CD4-positive, alpha-beta T cell treated with Interleukin-21 for 1 hour (primary cell): ENCODE measurements at places on chromosomes 2 and 18.

DNA sequence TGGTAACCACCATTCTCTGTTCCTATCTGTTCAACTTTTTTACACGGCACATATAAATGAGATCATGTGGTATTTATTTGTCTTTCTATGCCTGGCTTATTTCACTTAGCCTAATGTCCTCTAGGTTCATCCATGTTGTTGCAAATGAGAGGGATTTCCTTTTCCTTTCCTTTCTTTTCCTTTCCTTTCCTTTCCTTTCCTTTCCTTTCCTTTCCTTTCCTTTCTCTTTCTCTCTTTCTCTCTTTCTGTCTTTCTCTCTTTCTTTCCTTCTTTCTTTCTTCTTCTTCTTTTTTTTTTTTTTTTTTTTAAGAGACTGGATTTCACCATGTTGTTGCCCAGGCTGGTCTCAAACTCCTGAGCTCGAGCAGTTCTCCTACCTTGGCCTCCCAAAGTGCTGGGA, 38.9 kb downstream of the DIS3L2 start:
- no peak for DNase-seq

GRCh38 chr2:105771836-105772235, 27.1 kb downstream of the NCK2 start:
- DNase-seq = no peak

GRCh38 chr2:174711206-174711605, 53.1 kb downstream of the CHRNA1 start:
- no peak for DNase-seq

GRCh38 chr18:25345081-25345866, 6.7 kb downstream of the ZNF521 start:
- no peak for DNase-seq

DNA sequence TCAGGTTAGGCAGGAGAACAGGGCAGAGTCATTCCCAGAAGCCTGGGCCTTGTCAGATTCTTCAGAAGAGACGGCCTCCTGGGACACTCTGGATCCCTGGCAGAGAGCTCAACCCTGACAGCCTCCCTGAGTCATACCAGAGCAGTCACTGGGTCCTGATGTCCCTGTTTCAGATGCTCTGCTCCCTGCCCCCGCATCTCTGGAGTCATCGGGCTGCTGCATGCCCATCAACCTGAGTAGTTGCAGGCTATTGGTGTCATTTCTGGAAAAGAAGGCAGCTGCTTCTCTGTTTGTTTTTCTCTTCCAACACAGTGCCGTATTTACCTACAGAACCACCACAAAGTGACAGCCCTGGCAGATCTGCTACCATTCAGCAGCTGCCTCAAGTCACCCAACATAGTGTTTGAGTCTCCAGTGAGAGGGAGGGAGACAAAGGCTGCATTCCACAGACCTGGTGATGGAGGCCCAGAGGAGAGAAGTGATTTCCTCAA, 145.1 kb downstream of the B3GNT2 start:
- DNase-seq = no peak

DNA sequence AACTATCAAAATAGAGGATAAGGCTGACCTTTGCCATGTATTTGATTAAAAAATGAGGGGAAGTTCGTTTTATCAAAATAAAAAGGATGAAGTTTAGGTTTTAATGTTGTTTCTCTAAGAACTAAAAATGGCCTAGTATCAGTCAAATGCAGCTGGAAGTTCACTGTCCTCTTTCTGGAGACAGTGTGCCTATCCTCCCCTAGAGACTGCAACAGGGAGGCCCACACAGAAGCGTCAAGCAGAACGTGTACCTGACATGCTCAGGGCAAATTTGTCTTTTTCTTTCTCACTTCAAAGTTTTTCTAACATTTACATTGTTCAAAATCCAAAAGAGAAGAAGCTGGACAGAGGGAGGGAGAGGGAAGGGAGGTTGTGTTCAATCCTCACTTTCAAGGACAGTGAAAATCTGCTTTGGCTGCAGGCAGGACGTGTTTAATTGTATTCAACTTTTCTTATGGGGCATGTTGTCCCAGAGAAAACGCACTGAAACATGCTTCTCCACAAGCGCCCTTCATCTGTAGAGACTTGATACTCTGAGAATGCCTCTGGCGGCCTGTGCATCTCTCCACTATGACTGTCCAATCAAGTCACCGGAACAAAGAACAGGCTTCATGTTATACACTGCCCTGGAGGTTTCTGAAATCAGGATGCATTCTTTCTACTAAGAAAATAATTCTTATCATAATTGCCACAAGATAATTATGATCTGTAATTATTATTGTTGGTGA, 65.1 kb downstream of the FAM210A start:
- no peak for DNase-seq

GRCh38 chr2:106869512-106870275, 16.3 kb downstream of the ST6GAL2 start:
- no peak for DNase-seq

DNA sequence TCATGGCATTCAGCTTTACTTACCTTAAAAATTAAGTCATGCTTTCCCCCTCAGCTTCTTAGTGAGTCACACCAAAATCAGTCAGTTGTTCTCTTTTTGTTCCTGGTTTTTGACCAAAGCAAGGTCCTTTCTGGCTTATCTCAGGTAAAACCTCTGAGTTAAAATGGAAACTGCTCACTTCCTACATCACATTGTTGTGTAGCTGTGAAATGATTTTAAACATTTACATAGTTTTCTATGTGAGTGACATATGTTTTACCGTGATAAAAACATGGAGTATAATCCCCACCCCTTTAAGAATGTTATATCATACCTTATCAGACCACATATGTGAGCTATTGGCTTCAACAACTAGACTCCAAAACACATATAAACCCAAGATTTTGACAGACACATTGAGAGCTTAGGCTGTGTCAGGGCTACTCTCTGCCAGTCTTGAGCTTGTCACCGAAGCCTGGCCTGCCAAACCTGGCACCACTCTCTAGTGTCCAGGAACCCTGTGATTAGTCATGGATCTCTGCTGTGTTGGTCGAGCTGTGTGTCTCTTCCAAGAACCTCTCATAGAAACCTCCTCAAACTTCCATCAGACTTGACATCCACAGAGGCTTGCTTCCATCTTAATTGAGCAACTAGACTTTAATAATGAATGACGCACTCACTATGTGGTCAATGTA, 294.5 kb upstream of the FBXO11 start:
- DNase-seq = no peak

DNA sequence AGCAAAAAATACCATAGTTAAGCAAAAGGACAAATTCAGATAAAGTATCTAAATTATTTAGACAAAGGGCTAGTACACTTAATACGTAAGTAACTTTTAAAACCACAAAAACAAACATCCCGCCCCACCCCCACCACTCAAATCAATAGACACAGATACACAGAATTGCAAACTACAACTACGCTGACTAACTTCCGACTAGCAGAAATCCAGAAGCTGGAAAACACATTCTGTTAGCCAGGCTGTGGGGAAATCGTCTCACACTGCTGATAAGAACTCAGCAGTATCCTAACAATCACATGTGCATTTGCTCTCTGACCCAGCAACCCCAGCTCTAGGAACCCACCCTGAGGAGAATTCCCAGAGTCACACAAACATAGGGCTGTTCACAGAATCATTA, 16.6 kb downstream of the FAM168B start:
- DNase-seq = no peak

DNA sequence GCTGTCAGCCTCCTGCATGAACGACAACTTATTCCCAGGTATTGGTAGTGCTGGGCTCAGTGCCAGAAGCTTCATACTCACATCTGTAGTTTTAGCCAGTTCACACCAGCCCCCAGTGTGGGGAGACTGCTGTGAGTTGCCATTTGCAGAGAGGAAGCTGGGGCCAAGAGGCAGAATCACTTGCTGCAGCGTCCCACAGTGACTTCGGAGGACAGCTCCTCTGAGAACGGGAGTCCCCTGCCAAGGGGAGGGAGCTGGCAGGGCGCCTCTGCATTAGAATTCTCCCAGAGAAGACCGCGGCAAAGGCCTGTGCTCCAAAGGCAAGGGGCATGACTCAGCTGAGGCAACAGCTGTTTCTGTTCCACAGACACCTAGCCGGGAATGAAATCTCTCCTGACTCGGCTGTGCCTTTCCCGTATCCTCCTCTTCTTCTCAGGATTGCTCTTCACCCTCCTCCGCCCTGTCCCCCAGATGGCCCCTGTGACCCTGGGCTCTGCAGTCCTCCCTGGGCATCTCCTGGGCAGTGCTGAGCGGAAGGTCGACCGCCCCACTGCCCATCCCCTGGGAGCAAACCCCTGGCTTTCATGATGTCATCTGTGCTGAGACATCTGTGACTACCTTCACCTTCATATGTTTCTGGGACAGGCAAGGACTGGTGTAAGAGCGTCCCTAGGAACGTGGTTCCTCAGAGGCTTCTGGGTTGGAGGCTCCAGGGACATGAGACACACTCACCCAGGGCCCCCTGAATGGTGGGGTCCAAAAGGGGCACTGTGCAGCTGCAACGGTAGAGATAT, 18.0 kb downstream of the MAL start:
- no peak for DNase-seq

- DNase-seq = no peak
Measured at GRCh38 chr18:72197591-72197990, 346.6 kb downstream of the CBLN2 start.

DNA sequence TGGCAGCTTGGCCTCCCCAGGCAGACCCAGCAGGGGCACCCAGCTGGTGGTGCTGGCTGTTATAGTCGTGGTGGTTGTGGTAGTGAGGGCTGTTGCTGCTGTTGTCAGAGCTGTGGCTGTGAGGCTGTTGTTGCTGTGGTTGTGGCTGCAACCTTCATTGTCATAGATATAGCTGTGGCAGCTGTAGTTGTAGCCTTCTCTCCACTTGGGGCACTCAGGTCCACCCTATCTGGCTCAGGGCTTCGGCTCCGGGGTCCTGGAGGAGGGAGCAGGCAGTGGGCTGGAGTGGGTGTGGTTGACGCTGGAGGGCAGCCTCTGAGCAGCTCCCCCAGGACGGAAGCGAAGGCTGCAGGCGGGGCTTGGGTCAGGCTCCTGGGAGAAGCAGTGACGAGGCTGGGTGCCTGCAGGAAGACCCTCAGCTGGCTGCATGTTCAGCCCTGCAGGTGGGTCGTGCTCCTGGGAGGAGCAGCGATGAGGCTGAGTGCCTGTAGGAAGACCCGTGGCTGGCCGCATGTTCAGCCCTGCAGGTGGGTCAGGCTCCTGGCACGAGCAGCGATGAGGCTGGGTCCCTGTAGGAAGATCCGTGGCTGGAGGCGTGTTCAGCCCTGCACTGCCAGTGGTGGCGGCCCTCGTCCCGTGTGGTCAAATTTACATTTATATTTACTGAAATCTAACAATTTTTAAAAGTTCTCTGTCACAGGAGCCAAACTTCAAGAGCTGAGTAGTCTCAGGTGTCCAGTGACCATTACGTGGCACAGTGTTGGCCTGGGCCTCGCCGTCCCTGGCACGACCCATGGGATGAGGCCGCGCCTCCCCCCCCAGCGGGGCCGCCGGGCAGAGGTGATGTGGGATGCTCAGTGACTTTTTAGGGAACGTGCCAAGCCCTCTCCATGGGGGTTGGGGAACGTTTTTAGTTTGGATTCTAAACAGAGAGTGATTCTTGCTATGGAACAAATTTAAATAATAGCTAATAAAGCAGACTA, 79.2 kb upstream of the PXDN start:
- no peak for DNase-seq

GRCh38 chr18:48375150-48375800, 33.9 kb downstream of the ZBTB7C start:
- no peak for DNase-seq

DNA sequence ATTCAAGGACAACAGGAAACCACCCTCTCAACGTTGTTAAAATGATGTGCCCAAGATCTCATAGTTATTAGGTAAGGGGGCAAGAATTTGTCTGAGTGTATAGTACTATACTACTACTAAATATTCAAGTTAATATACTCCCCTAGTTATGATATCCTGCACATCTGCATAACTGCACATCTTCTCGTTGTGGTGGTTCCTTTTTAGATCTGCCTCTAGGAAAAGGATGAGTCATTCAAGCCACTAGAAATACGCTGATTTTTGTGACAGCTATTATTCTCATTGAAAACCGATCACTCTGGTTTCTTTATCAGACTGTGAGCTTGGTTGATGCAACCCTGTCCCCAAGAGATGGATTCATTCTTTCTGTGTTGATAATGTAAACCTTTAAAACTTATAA, 1067.0 kb upstream of the FANCL start:
- no peak for DNase-seq

GRCh38 chr2:68282811-68283418, 30.6 kb upstream of the PPP3R1 start:
- peak; percentile 56 for DNase-seq

DNA sequence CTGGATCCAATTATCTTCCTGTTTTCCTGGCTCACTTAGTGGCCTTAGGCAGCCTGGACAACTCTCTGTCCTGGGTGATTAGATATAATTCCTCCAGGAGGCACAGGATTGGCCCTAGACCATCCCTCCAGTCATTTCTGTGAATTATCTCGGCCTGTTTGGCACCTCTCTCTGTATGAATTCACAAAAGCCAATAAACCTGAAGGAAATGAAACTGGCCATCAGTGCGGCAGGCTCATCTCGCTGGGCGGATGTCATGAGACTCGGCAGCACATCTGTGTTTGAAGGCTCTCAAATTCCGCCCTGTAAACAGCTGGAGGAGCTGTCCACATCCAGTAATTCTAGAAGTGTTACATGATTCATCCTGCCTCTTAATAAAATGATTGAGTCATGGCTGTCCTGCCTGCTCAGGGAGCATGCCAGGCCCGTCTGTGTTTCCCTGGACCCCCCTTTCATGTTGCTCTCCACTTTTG, 38.6 kb downstream of the ACOXL start:
- no peak for DNase-seq

- DNase-seq = no peak
Measured at GRCh38 chr2:132901661-132902060, 231.7 kb upstream of the LYPD1 start.

- no peak for DNase-seq
Measured at GRCh38 chr2:55489467-55490062, 30.0 kb upstream of the CFAP36 start.

DNA sequence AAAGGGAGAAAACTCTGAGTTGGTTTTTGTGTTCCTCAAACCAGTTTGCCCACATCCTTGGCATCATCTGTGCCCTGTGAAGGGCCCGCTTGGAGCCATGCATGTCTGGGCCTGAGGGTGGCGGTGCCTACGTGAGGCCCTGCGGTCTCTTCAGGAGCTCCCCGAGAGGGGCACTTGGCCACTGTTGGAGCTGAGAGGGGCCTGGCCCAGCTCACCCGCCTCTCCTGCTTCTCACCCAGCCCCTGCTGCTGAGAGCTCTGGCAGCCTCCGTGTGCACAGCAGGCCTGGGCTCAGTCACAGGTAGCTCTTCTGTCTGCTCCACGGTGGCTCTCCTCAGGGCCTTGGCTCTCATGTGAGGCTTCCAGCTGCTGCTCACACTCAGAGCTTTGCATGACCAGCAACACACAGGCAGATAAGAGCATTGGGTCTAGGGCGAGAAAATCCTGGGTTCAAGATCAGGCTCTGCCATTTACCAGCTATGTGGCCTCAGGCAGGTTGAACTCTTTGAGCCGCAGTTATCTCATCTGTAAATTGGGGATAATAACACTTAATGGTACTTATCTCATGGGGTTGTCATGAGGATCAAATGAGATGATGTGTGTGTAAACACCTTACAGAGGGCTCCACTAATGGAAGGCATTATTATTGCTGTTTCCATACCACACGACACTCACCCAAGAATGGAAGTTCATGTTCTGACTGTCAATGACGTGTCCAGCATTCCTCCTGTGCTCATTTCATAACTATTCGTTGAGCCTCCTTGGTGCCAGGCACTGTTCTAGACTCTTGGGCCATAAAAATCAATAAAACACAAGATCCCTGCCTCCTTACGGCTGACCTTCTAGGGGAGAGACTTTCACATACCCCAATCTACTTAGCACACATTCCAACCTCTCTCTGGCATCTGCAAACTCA, 41.6 kb upstream of the PLB1 start:
- DNase-seq = no peak

GRCh38 chr2:169039702-169040101, 8.6 kb upstream of the ABCB11 start:
- no peak for DNase-seq

- DNase-seq = no peak
Measured at GRCh38 chr2:101053117-101053516, 51.0 kb downstream of the RPL31 start.
